T-helper 2 cell treated with Interferon-gamma antibody and Interleukin-4, amounts not matched to agents 100 ng/mL and 5 ng/mL, for 36 hours (primary cell): ENCODE measurements at places on chromosomes 7 and 10. TPM values are rescaled to one million over a fixed set of nuclear protein-coding genes. Genes with fewer than 3 reads are reported as not detected.

Gene NME8
- total RNA-seq, result not detected in 2 replicates

Gene LRMDA
- total RNA-seq, result not detected in 2 replicates

Gene ACHE
- 0.23 TPM in 1 of 2 replicates, not detected in the other for total RNA-seq

Gene SEC61G
- 157 and 159 TPM in 2 replicates for total RNA-seq

Gene SLC18A3
- total RNA-seq, result not detected in 2 replicates

Gene GJC3
- total RNA-seq, result 0.14 and 0.16 TPM in 2 replicates

Gene PTF1A
- not detected in 2 replicates for total RNA-seq

Gene SH3PXD2A
- 11.1 and 11.9 TPM in 2 replicates for total RNA-seq

Gene COL26A1
- total RNA-seq, result not detected in 2 replicates

Gene NCAPG2
- 126 and 128 TPM in 2 replicates for total RNA-seq

Gene TMEM176B
- total RNA-seq, result not detected in 2 replicates
